ENCODE measurements at places on chromosomes 2 and 18. TPM values are rescaled to one million over a fixed set of nuclear protein-coding genes. Genes with fewer than 3 reads are reported as not detected.

The RTP5 gene
- total RNA-seq: not detected

The FBLN7 gene
- 0.15 TPM for total RNA-seq

The MEX3C gene
- total RNA-seq: 67.6 TPM

The EPB41L5 gene
- 33.0 TPM for total RNA-seq

The CD8B gene
- not detected for total RNA-seq

The TCF7L1 gene
- total RNA-seq: 1.4 TPM

GRCh38 chr2:230664128-230664527 lies 48.5 kb upstream of the CAB39 start:
- DNase-seq: no peak

DNA sequence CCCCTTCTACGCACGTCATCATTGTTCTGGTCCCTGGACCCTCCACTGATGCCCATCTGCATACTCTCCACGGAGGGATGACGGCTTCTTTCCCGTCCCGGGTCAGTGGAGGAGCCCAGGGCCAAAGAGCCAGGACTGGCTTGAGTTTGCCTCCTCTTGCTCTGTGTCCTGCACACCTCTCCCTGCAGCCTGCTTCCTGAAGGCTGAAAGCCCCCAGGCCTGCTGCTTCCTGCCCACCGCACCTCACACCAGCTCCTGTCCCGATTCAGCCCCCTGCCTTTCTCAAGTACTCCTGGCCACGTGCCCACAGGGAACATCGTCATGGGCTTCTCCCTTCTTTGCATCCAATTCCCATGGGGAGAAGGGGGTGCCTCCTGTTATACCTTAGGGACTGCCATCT lies 7.1 kb downstream of the ADCY3 start:
- DNase-seq: no peak

DNA sequence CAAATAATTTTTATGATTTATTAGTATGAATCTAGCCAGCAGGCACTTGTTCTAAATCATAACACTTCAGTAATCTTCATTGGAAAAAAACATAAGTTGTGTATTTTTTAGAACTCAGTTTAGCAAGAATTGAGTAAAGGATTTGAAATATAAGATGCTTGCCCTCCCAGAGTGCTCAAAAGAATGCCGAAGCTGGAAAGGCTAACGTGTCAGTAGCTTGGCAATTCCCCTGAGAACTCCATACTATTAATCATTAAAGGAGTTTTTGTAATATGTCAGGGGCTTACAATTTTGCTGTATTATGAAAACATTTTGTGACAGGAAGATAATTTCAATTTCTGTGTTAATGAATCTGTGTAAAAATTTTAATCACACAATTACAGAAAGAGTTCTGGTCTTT lies 122.7 kb downstream of the GULP1 start:
- peak; percentile 89 for DNase-seq

DNA sequence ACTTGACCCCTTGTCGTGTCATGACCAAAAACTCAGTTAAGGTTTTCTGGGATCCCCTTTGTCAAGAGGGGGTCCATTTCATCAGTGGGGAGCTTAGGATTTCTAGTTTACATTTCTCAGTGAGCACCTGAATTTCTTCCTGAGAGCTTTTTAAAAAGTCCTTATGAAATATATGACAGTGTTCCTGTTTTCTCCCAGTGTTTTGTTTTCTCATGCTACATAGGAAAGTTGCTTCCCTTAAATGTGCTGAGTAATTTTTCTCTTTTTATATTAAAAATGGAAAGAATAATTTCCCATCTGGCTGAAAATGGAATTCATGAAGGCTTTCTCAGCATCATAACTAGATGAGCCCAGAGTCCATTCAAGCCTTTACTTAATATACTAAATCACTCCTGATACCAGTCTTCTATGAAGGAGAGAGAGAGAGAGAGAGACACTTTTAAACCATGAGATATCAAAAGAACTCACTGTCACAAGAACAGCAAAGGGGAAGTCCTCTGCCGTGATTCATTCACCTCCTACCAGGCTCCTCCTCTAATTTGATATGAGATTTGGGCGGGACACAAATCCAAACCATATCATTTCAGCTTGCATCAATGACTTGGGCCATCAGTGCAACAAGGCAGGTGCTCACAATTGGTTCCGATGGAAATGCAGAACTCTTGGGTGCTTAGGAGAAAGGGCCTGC lies 61.1 kb downstream of the XRCC5 start:
- DNase-seq: no peak

GRCh38 chr2:241750076-241750840 lies 15.8 kb downstream of the D2HGDH start:
- DNase-seq: no peak

- DNase-seq: no peak
Measured at GRCh38 chr18:49884465-49884864, 71.1 kb upstream of the ACAA2 start.

DNA sequence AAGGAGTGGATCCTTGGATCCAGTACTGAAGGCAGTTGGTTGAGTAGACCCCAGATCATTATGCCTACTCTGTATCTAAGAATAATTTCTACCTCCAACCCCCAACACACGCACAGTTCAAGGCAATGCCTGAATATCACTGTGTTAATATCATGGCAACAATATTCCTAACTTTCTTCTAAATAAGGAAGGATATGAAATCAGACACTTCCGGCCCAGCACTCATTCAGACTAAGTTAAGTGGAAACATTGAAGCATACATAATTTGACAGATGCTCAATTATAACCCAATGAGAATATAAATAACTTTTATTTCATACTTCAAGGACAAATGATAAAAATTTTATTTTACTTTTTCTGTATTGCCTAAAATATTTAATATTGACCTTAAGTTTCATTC lies 153.6 kb upstream of the COL3A1 start:
- no peak for DNase-seq

GRCh38 chr2:166106431-166107015 lies 21.3 kb downstream of the SCN1A start:
- DNase-seq: peak; percentile 20
